ENCODE measurements at places on chromosomes 3 and 15.

GRCh38 chr3:67245545-67245944, 247.4 kb downstream of the KBTBD8 start:
- DNase-seq, result no peak

DNA sequence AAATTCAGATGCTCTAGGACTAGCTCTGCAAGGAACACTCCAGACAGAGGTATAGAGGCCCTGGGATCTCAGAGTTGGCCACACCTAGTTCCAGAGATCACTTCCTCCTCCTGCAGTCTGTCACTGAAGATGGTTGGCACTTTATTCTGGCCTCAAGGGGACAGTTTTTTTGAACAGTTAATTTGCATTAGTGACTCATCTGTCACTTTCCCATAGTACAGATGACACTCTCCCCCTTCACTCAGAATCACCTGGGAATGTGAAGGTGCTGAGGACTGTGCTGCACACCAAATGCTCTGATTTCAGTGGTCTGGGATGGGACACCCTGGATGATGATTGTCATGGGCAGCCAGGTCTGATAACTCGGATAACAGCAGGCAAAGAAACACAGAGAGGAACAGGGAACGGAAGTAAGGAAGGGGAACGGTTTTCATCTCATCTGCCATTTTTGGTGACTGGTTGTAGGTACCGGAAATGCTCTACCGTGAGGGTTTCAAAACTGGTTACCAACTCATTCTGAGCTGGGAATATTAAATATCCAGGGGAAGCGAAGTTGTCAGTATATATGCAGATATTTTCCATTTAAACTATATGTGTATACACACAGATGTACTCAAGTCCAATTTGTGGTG, 232.5 kb upstream of the ST8SIA2 start:
- DNase-seq, result no peak

GRCh38 chr3:34073961-34074360, 275.5 kb downstream of the PDCD6IP start:
- no peak for DNase-seq

DNA sequence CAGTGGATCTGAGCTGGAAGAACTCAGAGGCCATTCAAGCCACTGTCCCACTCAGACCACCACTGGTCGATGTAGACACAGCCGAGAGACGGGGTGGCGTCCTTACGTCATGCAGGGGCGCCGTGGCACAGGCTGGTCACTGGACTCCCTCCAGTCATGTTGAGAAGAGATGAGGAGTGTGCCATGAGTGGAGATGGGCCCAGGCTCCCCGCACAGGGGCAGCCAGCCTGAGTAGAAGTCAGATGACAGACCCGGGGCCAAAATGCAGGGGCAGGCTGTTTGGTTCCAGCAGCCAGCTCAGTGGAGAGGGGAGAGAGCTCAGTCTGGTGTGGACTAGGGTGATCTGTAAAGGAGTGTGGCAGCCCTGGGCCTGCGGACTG, 33.4 kb upstream of the KIF23 start:
- no peak for DNase-seq

- no peak for DNase-seq
Observed at GRCh38 chr3:105824129-105824528, 44.7 kb downstream of the CBLB start.

GRCh38 chr3:193762657-193763056, 169.6 kb downstream of the OPA1 start:
- no peak for DNase-seq

GRCh38 chr15:55737373-55737772, 5.6 kb downstream of the PRTG start:
- DNase-seq, result no peak

DNA sequence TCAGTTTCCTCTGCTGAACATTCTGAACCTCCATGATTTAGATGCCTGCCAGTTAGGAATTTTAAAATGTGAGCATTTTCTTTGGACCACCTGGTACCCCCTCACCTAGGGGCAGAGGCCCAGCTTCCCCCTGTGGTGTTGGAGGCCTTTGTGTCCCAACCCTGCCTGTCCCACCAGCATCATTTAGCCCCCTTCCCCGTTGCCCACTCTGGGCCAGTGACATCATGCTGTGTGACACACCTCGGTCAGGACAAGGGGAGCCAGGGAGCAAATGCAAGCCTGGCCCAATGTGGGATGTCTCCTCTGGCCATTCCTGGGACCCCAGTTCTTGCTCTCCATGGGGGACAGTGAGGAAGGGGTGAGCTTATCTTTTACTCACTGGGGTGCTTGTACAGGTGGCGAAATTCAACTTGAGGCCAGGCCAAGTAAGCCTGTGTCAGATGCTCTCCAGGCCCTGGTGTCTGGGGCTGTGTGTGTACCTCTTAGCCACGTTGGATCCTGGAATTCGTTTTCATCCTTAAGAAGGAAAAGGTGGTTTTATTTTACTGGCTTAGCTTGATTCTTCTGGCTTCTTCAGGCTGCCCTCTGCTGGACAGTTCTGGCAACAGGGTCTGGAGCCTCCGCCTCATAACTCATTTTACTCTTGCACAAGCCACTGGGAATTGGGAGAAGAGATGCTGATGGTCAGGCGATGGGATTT, 49.7 kb upstream of the MYZAP start:
- peak; percentile 64 for DNase-seq

DNA sequence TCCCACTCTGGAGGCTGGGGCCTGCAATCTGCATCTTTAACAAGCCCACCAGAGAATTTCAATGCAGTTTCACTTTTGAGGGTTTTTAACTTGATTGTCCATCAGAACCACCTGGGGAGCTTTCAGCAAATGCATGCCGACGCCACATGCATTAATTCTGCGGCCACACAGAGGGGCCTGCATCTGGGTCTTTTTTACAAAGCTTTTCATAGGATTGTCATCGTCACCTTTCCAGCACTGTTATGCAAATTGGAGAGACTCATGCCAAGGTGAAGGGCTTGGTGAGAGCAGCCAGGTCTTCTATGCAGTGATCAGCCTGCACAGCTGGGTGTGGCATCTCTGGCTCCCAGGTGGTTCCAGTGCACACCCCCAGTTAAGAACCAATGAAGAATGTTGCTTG, 143.0 kb upstream of the CTDSPL start:
- no peak for DNase-seq

DNA sequence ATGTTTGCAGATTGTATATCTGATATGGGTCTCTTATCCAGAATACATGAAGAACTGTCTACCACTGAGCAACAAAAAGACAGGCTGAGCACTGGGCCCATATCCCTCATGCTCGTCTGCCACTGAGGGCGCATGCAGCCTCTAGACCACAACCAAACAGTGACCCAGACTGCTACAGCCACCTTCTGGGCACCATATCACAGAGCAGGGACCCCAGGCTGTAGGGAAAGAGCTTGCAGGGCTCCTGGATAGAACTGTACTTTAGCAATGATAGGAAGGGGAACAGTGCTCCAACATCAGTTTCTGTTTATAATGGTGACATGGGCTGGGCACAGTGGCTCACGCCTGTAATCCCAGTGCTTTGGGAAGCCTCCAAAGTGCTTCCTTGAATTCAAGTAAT, 40.2 kb upstream of the TMEM87A start:
- no peak for DNase-seq

DNA sequence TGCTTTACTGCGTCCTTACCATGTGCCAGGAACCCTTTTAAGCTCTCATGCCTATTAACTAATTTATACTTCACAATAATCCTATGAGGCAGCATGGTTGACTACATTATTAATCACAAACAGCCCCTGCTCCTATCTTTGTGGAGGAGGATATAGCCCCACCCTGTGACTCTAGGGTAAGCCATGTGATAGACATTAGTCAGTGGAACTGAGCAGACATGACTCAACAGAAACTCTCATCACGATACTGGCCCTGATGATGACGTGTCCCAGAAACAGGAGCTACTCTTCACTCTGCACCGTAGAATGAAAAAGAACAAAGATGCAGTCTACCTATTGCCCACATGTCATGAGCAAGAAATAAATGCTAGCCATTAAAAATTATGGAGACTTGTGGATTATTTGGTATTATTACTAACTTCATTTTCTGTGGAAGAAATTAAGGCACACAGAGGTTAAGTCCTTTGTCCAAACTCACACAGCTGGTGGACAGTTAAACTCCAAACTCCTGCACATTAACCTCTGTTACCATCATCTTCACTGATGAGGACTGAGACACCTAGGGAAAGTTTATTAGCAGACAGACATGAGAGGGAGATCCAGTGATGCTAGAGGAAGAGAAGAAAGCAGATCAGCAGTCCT, 51.2 kb downstream of the CFAP20DC start:
- no peak for DNase-seq
